ENCODE measurements at places on chromosomes 13 and 19.

GRCh38 chr13:60765700-60766411 lies 368.8 kb downstream of the TDRD3 start:
- no peak for DNase-seq

DNA sequence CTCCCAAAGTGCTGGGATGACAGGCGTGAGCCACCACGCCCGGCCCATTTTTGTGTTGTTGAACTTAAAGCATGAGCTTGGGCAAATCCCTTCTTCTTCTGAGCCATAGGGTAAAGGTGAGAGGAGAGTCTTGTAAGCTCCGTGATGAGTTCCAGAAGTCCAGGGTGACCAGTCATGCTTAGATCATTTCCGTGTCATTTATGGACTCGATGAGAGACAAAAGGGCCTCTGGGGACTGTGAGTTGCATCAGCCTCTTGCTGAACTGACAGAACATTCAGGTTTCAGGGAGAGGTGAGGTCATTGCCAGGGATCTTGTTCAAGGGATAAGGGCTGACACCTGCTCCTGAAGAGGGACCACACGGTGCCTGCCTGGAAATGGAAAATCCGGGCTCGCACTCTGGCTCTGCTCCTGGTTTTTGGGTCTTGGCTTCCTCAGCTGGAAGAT lies 53.6 kb downstream of the GADD45B start:
- DNase-seq = peak; percentile 93

GRCh38 chr13:33180122-33180804 lies 105.3 kb downstream of the STARD13 start:
- no peak for DNase-seq

DNA sequence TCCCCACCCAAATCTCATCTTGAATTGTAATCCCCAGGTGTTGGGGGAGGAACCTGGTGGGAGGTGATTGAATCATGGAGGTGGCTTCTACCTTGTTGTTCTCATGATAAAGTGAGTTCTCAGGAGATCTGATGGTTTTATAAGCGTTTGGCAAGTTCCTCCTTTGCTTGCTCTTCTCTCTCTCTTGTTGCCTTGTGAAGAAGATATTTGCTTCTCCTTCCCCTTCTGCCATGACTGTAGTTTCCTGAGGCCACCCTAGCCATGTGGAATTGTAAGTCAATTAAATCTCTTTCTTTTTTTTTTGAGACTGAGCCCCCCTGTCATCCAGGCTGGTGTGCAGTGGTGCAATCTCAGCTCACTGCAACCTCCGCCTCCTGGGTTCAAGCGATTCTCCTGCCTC lies 34.4 kb downstream of the VSTM1 start:
- no peak for DNase-seq

- DNase-seq = no peak
These were observed 7.6 kb downstream of the PIK3R2 start for GRCh38 chr19:18160493-18160970.

DNA sequence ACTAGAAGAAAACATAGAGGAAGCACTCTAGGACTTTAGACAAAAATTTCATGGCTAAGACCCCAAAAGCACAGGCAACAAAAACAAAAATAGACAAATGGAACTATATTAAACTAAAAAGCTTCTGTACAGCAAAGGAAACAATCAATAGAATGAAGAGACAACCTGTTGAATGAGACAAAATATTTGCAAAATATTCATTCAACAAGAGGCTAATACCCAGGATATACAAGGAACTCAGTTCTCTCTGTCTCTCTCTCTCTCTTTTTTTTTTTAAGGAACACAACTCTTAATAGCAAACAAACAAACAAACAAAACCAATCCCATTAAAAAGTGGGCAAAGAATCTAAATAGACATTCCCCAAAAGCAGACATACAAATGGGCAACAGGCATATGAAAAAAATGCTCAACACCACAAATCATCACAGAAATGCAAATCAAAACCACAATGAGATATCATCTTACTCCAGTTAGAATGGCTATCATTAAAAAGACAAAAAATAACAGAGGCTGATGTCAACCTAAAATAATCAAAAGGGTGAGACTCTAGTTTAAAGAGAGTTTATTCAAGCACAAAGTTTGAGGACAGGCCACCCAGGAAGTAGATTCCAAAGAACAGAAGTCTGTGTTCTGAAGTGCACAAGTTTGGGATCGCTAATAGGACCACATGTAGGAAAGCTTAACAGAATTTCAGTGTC lies 27.1 kb upstream of the SLC7A9 start:
- no peak for DNase-seq

DNA sequence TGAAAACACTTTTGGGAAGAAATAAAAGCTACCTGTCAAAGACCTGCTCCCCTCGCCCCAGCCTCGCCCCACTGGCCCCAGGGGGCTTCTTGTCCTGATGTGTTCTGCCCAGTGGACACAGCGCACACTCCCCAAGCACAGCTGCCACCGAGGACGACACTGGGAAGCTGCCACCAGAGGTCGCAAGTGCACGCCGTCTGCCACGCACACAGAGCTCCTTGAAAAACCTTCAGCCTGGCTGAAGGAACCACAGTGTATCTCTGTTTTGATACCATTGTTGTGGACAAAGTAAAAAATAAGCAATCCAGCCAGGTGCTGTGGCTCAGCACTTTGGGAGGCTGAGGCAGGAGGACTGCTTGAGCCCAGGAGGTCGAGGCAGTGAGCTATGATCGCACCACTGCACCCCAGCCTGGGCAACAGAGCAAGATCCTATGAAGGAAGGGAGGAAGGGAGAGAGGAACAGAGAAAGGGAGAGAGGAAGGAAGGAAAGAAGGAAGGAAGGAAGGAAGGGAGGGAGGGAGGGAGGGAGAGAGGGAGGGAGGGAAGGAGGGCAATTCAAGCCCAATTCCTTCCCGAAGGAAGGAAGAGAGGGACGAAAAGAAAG lies 57.3 kb downstream of the CEBPG start:
- peak; percentile 77 for DNase-seq

DNA sequence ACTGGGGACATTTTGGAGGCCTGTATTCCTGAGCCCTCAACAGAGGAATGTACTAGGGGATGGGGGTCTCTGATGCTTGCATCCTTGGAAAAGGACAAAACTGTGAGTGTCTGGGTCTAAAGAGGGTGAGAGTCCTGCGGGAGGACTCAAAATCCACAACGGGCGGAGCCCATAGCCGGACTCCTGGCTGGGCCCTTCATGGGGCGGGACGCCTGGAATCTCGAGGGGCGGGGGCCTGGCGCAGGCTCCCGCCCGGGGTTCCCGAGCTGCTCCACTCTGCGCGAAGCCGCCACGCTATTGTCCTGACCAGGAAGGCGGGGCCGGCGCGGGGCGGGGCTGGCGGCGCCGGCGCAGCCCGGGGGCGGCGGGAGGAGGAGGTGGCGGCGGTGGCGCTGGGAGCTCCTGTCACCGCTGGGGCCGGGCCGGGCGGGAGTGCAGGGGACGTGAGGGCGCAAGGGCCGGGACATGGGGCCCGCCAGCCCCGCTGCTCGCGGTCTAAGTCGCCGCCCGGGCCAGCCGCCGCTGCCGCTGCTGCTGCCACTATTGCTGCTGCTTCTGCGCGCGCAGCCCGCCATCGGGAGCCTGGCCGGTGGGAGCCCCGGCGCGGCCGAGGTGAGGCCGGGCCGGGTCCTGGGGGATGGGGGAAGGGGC lies at the start of gene APLP1:
TSS of gene APLP1 (plus strand) at position 403 of the 651 bp plus-strand sequence. CDS start at position 466, 63 bp downstream.
- DNase-seq = peak; percentile 32

- DNase-seq = no peak
These were observed 19.8 kb downstream of the PROZ start for GRCh38 chr13:113178070-113178895.

DNA sequence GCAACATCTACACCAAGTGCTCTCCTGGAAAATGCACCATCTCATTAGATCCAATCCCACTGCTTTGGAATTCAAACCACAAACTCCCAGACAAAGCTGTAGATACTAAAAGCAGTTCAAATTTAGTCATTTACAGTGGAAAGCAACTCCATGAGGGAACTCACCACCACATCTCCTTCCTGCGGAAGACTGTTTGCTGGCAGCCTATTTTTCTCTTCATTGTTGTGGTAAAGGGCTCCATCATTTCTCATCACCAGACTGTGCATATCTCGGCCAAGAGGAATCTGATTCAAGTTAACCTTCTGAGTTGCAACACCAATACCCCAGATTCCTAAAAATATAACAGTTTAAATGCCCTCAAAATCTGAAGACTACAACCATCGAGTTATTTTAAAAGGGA lies 8.4 kb downstream of the SPRYD7 start:
- DNase-seq = peak; percentile 60

GRCh38 chr13:102960959-102961358 lies 105.3 kb downstream of the SLC10A2 start:
- no peak for DNase-seq

- DNase-seq = peak; percentile 98
These were observed at the start of gene LAMP1 for GRCh38 chr13:113296823-113297369. Gene LAMP1, plus strand, starts transcription at chr13:113297239. Its CDS starts 196 bp downstream, at chr13:113297435.

- DNase-seq = no peak
These were observed 1.5 kb upstream of the SHISA7 start for GRCh38 chr19:55444646-55445045.

DNA sequence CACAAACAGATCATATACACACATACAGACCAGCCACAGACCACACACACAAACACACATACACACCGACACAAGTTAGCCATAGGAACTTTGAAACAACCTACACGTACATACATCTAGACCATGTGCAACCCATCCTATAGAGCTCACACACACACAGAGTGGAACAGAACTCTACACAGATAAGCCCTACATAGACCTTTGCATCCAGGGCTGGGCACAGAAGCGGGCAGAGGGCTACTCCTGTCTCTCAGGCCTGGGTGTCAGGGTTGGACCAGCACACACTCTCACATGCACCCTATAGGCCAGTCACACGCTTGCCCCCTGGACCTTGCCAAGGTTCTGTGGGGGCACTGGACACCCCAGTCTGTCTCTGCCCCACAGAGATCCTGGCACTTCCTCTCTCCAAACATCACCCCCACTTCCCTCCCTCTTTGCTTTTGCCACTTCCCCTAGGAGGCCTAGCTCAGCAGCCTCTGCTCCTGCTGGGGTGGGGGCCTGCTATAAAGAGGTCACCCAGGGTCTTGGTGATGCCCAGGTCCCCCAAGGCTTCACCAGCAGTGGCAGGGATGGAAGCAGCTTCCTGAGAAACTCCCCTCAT lies 5.8 kb upstream of the JUNB start:
- no peak for DNase-seq

DNA sequence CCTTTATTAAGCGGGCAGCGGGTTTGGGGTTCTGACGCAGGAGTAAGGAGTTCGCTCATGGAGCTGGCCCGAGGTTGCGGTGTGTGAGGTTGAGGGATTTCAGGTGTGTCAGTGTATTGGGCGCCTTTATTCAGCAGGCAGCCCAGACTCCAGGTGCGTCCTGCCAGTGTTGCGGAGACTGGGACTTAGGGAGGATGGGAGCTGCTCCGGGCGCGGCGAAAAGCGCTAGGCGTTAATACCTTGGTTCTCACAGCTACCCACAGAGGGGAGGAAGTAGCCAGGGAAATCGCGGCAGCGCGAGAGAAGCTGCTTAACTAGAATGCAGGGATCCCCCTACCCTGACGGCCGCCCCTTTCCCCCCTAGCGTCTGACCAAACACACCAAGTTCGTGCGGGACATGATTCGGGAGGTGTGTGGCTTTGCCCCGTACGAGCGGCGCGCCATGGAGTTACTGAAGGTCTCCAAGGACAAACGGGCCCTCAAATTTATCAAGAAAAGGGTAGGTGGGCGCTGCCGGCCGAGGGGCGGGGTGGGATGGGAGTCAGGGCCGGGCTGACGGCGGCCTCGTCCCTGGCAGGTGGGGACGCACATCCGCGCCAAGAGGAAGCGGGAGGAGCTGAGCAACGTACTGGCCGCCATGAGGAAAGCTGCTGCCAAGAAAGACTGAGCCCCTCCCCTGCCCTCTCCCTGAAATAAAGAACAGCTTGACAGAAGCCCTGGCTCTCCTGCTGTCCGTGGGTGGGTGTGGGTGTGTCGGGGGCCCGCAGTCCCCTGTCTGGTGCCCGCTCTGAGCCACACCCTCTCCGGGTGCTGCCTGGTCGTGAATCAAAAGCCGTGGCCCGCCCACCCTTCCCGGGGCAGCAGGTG lies 1.1 kb downstream of the RPL36 start:
- DNase-seq = peak; percentile 75

DNA sequence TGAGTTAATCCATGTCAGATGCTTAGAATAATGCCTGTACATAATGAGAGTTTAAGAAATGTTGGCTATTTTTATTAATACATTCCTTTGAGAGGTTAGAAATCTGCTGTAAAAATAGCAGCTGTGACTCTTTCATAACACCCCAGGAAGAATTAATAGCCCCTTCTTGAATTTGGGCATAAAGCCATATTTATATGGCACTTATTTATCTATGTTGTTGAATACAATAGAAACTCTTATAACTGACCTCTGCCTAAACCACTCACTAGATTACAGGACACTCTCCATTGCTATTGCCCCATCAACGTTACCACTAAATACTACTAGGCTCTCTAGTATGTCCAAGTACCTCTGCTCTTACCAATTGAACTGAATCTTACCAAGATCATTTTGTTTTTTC lies 16.3 kb downstream of the NEK5 start:
- DNase-seq = no peak

GRCh38 chr13:59300355-59301173 lies 863.2 kb downstream of the DIAPH3 start:
- DNase-seq = no peak

- DNase-seq = peak; percentile 94
These were observed 8.1 kb downstream of the STK11 start for GRCh38 chr19:1213391-1214286.

DNA sequence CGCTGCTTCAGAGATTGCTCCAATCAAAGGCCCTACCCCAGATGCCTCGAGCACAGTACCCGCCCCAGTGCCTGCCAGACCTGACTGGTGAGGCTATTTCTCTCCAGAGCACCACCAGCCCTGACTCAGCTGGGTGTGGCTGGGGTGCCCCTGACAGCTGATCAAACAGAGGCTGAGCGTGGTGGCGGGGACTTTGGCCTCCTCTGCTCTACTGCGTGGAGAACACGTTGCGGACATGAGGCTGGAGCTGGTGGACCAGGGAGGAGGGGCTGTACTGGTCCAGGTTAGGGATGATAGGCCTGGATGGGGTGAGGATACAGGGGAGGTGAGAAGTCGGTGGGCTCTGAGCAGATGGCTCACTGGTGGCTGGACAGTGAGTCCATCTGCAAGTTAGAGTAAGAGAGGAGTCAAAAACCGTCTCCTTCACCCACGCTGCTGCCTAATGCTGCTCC lies 3.5 kb upstream of the DOCK6 start:
- no peak for DNase-seq

GRCh38 chr19:18478545-18479311 lies 40.8 kb upstream of the ISYNA1 start:
- DNase-seq = peak; percentile 69

- no peak for DNase-seq
These were observed 197.0 kb downstream of the MZT1 start for GRCh38 chr13:72530471-72530870.

- no peak for DNase-seq
These were observed at the start of gene CELF5 for GRCh38 chr19:3224346-3225168. Gene CELF5, plus strand, starts transcription at chr19:3224661. Its CDS starts 79 bp downstream, at chr19:3224740.

- peak; percentile 84 for DNase-seq
These were observed 9.4 kb downstream of the OCEL1 start for GRCh38 chr19:17235300-17235970.

- DNase-seq = no peak
These were observed 1024.0 kb upstream of the PCDH9 start for GRCh38 chr13:68254151-68254550.

DNA sequence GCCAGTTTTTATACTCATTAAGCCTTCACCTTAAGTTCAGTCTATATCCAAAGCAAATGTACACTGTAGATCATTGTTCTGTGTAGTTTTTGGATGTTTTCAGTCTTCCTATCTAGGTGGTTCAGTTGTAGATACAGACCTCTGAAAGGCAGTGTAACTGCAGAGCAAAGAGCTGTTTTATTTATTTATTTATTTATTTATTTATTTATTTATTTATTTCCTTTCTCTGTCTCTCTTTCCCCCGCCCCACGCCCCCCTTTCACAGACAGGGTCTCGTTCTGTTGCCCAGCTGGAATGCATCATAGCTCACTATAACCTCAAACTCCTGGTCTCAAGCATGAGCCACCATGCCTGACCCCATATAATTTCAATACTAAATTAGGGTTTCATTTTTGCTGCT lies 281.8 kb upstream of the KLHL1 start:
- no peak for DNase-seq

All from lung microvascular endothelial cell (primary cell).